ENCODE measurements at places on chromosomes 4 and X.

DNA sequence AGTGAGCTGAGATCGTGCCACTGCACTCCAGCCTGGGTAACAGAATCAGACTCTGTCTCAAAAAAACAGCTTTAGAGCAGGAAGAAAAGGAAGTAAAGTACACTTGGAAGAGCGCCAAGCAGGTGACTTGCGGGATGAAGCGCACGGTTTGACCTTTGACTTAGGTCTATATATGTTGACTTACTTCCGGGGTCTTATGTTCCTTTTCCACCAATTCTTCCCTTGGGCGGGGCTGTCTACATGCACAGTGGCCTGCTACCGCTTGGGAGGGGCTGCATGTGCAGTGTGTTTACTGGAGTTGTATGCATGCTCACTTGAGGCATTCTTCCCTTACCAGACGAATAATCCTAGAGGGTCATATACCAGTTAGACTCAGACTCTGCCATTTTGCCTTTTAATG lies 108.6 kb downstream of the APOOL start:
- DNase-seq, result no peak

GRCh38 chr4:99507349-99507748 lies 3.5 kb upstream of the C4orf17 start:
- no peak for DNase-seq

GRCh38 chrX:108044554-108045256 lies at the start of gene VSIG1:
VSIG1 (plus strand) TSS chrX:108045065; CDS start chrX:108045131, 66 bp downstream.
- no peak for DNase-seq

DNA sequence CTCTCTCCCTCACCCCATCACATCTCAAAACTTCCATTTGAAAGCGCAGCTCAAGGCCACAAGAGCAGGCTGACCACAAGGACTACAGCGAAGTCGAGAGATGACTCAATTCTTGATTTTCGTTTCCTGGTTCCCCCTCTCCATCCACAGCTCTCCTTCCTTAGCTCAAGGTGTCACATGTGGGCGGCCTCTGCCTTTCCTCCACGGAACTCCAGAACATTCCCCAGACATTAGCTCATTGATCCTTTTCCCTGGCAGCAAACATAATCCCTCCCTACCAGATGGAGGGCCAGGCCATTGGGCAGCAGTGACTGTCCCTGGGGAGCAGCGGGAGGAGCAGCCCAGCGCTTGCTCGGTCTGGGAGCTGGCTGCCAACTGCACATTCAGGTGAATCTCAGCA lies 56.3 kb downstream of the CCDC149 start:
- peak; percentile 29 for DNase-seq

GRCh38 chrX:108091878-108092291 lies 307 bp downstream of the ATG4A start:
- DNase-seq, result peak; percentile 33

DNA sequence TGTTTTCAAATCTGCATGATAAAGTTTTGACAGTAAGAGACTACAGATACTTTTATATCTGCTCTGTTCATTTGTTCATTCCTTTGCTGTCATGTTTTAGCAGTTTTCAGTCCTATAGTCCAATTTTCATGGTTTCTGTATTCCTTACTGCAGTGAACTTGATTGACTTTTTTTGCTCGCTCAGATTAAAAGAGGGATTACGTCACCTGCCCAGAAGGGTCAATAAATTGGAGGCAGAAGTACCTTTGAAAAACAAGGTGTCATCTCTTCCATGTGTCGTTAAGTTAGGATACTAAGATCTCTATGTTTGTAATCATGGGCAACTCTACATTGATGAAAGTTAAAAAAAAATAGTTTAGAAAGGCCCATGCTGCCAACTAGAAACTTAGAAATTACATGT lies 250.1 kb upstream of the SMIM31 start:
- no peak for DNase-seq
